ENCODE measurements at places on chromosomes 7 and 10.

DNA sequence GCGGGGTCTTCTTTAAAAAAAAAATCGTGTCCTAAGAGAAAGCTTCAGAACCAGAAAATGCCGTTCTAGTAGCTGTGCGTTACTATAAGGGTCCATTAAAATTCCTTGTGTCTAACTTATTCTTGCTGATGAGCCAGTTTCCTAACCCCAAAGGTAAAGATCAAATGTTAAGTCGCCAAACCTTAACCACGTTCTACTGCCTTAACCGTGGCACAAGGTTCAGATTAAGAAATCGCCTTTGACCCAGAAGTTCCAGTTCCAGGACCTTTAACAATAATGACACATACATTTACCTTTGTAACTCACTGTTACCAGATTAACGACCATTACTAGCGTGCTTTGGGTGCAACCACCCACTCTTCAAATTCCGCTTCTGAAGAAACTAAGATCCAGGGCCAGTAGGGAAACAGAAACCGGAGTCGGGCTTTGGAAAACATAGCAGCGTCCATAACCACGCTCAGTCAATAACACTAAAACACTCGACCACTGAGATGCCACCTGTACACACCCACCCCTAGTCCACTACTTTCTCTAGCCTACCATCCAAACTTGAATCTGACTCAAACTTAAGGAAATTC, 620 bp downstream of the BET1 start:
- no peak for DNase-seq

GRCh38 chr10:22556774-22557173, 157.6 kb downstream of the PIP4K2A start:
- no peak for DNase-seq

GRCh38 chr10:68606918-68607317, 46.8 kb downstream of the TET1 start:
- no peak for DNase-seq

GRCh38 chr7:140639366-140640053, 1.1 kb downstream of the DENND2A start:
- DNase-seq: no peak

GRCh38 chr10:13395540-13395939, 47.4 kb upstream of the SEPHS1 start:
- no peak for DNase-seq
